Spleen (tissue), 13 donors: ENCODE measurements at places on chromosomes 13 and 19.

DNA sequence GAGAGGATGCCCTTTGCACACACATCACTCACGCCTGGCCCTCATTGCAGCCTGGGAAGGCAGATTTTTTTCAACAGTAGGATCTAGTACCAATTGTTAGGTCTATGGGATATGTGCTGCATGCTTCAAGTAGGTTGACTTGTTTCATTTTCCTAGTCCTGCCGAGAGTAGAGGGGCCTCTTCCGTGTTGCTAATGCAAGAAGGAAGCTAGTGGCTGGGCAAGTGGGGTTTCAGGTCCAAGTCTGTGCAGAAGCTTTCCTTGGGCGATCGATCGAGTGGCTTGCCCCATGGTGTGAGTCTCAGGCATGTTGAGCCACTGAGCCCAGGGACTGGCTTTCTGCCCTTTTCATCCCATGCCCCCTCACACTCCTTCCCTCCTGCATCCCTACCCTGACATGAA is 13.7 kb downstream of the ILF3 start:
- DNase-seq: no peak

DNA sequence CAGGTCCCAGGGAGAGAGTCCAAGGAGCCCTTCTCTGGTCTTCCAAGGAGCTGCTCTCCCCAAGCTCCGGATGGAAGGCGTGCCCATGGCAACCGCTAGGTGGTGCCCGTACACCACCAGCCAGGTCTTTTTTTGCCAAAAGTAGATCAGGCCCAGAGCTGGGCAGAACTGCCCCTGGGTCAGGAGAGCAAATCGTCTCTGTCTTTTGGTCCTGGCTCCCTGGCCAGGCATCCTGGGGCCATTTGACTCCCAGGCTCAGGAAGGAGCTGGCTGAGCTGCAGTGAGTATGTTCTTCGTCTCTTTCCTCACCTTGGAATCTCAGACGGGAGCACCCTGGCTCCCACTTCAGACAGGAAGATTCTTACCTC is 24.6 kb upstream of the BCL3 start:
- DNase-seq: peak; percentile 95

GRCh38 chr19:35904311-35905068 is 2.2 kb downstream of the HCST start:
- DNase-seq: no peak

GRCh38 chr19:10431254-10431942 is 11.1 kb downstream of the PDE4A start:
- no peak for DNase-seq

DNA sequence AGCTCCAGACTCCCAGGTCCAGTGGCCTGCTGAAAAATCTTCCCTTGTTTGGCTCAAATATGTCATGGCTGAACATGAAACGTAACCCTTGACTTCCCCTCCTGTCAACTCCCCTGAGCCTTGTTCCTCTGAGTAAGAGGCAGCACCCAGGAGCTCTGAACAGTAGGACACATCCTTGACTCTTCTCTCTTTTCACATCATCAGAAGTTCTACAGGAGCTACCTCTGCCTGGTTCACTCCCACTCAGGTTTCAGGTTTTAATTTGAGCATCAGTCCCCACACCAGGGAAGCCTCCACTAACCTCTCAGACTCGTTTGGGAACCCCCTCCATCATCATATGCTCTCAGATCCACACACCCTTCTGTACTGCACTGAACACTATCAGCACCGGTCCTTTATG is 30.3 kb downstream of the ZNF823 start:
- no peak for DNase-seq

DNA sequence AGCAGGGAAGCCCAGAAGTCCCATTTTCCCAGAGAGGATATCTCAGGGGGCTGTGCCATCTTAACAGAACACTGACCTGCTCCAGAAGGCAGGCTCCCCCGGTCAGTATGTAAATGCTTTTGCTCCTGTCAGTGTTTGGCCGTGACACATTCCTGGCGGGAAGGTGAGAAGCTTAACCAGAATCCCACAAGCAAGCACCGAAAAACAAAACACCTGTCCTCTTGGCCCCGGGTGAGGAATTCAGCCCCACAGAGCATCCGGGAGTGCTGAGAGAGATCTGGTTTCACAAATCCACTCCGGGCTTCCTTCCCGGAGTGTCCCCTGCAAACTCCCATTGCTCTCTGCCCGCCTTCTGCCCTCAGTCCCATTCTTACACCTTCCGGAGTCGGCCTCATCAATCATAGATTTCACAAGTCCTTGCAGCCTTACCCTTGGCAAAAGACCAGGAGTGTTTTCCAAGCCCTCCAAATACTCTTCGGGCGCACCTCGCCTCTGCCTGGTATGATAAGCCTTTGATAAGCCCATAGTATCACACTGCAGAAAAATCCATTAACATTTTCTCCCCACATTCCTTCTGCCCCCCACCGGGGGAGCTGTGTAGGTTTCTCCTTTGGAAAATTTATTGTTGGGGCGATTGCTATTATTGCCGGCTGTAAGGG is 12.2 kb downstream of the TPM4 start:
- no peak for DNase-seq

DNA sequence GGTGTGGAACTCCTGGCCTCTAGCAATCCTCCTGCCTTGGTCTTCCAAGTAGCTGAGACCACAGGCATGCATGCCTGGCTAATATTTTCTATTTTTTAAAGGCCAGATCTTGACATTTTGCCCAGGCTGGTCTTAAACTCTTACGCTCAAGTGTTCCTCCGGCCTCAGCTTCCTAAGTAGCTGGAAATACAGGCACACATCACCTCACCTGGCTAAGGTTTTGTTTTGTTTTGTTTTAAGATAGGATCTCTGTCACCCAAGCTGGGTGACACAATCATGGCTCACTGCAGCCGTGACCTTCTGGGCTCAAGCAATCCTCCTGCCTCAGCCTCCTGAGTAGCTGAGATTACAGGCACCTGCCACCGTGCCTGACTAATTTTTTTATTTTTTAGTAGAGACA is 5.5 kb upstream of the RLN3 start:
- DNase-seq: no peak
